ENCODE measurements at places on chromosomes 2 and 18.

DNA sequence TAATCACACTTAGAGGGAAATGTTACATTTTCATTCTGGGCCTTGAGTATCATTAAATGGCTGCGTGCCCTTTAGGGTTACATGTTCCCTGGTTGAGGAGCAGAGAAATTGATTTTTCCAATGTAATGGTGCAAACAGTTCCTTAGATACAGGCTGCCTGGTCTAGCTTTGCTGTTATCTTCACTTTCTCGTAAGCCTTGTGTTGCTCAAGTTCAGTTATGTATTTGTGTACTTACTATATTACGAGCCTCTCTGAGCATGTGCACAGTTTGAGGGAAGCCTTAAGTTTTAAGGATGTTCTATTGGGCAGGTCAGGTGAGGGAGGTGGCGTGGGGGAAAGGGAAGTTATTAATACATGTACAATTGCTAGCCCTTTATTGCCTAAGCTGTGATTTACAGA lies 23.7 kb downstream of the CEP192 start:
- no peak for DNase-seq

DNA sequence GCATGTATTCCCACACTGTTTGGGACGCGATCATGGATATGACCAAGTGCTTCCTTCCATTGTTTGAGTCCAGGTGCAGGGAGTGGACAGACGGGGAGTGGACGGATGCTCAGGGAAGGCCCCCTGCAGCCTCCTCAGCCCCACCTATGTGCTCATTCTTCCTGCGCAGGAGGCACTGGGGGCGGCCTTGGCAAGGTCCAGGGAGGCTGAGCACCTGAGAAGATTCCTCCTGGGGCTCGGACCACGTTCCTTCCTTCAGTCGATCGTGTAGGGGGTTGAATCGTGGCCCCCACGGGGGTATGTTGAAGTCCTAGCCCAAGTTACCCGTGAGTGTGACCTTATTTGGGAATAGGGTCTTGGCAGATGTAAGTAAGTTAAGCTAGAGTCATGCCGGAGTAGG lies 60.4 kb downstream of the ASB1 start:
- DNase-seq: no peak

GRCh38 chr2:66771359-66771976 lies 336.5 kb downstream of the MEIS1 start:
- no peak for DNase-seq

- DNase-seq: no peak
Measured at GRCh38 chr2:202307690-202308089, 42.1 kb downstream of the NOP58 start.

DNA sequence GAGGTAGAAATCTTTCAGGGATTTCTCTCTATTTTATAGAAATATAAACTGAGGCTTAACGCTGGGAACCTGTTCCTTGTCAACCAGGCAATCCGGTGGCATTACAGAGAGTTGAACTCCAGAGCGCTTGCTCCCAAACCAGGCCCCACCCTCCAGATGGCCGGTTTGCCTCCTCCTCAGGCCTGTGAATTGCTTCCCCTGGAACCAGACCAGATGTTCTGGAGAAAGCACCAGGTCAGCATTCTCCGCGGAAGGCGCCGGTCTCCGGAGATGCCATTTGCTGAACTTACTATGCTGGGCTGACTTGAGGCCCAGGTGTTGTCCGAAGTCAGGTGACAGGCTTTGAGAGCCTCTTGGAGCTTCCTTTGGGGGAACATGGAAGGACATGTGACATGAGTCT lies 17.2 kb downstream of the TNP1 start:
- no peak for DNase-seq

GRCh38 chr2:135890149-135890548 lies 13.9 kb upstream of the MCM6 start:
- no peak for DNase-seq

- DNase-seq: no peak
Measured at GRCh38 chr2:197952540-197953202, 148.3 kb downstream of the PLCL1 start.

DNA sequence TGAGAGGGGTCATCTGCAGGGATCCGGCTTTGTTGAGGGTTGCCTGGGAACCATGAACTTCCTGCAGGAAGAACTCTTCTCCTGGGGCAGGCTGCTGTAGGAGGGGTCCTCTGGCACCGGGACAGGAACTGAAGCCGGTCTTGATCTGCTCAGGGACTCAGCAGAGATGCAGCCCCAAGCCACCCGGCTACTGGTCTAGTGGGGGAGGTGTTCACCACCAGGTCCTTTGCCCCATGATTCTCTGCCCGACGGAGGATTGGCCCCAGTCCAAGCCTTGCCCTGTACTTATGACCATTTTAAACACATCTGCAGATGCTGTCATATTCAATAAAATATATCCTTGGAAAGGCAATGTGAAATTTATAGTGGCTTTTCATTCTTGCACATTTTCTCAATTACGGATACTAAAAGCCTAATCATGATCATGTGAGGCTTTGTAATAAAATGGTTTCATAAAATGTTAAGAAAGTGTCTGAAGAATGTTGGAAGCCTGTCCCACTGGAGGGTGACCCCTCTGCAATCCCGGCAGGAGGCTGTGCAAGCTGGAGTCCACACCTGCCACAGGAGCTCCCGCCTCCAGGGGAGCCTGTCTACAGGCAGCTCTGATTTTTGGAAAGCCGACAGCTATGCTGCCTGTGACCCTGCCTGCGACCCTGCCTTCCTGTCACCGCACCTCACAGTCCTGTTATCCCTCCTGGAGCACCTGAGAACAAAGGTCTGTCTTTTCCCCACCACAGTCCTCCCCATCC lies 98.8 kb upstream of the TAF1B start:
- no peak for DNase-seq

DNA sequence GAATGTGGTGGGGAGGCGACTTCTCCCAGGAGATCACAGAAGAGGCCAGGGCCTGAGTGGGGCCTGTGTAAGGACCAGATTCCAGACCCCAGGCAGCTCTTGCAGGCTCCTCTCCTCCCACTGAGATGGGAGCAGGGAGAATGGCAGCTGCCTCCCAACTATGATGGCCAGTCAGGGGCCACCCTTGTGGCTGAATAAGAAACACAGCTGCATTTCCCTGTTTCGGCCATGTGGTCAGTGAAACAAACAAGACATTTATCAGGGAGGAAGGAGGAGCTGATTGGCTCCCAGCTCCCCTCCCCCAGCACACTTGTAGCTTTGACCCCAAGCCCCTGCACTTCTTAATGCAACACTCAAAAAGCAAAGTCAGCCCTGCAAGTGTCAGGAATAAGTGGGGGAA lies 143.5 kb downstream of the CELF4 start:
- DNase-seq: no peak

DNA sequence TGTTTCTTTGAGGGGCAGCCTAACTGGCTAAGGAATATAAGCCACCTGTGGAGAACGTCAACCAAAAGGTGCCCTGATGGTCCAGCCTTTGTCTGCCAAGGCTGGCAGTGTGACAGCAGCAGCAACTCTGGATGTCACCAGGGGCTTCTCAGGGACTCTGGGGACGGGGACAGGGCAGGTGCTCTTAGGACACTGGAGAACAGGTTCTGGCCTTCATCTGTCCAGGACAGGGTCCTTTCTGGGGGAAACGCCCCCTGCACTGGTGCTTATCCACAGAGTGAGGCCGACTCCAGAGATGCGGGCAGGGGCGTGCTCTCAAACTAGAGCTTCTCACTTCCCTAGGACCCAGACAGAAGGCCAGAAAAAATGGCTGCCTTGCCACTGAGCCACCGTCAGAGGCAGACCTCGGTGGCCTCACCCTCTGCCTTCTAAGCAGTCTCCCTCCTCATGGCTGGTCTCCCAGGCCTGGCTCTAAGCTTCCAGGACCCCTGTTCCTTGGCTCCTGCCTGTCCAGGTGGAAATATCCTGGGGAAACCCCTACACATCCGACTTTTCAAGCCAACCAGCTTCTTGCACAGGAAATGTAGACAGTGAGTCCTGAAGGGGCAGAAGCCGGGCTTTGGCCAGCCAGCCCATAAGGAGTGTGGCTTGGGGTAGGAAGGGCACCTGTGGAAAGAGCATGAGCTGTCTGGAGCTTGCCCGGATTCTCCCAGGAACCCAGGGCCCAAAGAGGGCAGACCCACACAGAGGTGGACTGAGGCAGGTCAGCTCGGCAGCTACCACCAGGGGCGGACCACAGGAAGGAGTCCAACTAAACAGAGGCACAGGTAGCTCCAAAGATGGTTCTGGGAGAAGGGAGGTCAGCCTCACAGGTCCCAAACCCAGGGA lies 11.3 kb upstream of the SFXN5 start:
- DNase-seq: no peak

- DNase-seq: no peak
Measured at GRCh38 chr2:238888781-238889180, 40.9 kb downstream of the TWIST2 start.

Measured in stimulated activated naive CD8-positive, alpha-beta T cell treated with anti-CD3 and anti-CD28 coated beads, Interleukin-15, Interleukin-2, amounts not matched to agents 100 U/mL and 50 U/mL, for 24 hours (primary cell).